ENCODE measurements at places on chromosomes 7 and 10.
A peak's percentile ranks its signal among the peaks of the same experiment; 100 is the strongest.

DNA sequence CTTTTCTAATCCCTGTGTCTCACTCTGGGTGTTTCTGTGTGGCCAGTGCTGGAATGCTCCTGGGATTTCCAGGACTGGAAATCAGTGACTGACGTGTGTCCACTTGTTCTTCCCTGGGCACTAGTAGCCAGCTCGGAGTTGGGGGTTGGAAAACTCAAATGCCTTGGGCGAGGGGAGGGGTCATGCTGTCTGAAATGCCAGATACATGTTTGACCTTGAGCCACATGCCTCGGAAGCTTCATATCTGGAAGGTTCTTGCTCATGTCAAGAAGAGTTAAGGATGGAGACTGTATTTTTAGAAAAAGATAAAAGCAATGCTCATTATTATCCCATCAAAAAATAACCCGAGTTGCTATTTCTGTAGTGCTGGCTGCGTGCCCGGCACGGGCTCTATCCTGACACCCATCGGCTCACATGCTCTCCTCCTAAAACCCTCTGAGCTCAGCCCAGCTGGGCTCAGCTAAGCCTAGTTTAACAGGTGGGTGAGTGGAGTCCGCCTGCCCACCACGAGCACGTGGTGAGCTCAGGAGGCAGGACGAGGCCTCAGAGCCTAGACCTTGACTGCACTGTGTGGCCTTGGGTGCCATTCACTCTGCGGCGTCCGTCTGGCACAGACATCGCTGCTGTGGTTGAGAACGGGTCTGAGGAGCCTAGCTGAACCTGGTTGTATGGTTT lies 6.4 kb downstream of the DPYSL4 start:
- DNase-seq: no peak

DNA sequence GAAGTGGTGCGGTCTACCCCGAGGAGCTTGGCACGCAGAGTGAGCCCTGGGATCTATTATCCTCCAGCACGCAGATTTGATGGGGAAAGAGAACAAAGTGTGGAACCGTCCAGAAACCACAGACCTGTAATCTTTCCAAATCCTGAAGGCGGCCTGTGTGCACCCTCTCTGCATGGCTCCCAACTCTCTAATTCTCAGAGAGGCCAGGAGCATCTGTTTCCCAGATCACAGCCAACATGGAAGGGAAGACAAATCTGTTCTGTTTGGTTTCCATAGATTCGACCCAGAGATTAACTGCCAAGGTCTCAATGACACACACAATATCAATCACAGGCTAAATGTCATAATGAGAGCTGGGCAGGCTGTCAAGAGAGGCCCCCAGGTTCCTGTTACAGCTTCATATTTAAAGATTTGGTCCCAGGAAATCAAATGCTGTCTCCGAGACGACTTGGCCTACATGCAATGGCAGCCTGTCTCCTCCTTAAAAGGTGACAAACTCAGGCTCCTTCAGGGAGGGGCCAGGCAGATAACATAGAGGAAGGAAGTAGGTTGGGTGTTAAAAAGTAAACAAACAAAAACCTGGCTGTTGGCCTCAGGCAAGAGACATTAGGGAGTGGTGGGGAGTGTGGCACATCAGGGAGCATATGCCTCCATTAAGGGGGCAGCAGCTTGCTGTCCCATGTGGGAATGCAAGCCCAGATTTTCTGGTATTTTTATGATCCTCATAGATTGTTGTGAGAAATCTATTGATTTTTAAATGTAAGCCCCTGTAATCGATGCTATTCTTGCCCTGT lies 48.8 kb upstream of the SAMD8 start:
- DNase-seq: peak; percentile 91

GRCh38 chr10:35453855-35454532 lies 117.7 kb downstream of the CCNY start:
- DNase-seq: peak; percentile 47

GRCh38 chr10:18099415-18099814 lies 40.8 kb upstream of the CACNB2 start:
- no peak for DNase-seq

DNA sequence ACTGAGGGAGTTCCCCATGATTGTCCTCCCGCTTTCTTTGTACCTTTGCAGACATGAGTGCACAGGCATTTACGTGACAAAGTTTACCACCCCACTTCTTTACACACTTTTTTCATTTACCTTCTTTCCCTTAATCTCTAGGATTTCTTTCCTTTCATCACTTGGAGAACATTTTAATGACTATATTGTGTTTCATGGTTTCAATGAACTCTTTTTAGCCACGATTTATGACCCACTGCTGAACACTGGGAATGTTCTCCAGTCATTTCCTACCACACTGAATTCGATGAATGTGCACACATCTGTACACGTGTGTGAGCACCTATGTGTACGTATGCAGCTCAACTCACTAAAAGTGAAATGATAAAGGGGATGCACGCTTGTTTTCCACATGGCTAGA lies 371.7 kb upstream of the IGFBP3 start:
- no peak for DNase-seq

DNA sequence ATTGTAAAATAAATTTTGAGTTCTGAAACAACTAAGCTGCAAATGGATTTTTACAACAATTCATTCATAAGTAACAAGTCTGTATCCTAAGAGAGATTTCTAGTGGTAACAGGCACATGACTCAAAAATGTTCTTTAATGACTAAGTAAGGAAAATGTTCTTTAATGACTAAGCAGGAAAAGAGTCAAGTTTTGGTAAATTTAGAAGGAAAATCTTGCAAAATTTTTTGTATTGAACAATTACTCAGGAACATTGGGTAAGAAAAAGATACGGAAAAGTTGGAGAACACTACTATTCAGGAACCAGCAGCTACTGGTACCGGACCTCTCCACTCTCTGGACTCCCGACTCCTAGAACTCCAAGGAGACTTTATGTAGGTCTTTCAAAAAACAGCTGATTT lies 33.5 kb downstream of the HYCC1 start:
- peak; percentile 64 for DNase-seq

DNA sequence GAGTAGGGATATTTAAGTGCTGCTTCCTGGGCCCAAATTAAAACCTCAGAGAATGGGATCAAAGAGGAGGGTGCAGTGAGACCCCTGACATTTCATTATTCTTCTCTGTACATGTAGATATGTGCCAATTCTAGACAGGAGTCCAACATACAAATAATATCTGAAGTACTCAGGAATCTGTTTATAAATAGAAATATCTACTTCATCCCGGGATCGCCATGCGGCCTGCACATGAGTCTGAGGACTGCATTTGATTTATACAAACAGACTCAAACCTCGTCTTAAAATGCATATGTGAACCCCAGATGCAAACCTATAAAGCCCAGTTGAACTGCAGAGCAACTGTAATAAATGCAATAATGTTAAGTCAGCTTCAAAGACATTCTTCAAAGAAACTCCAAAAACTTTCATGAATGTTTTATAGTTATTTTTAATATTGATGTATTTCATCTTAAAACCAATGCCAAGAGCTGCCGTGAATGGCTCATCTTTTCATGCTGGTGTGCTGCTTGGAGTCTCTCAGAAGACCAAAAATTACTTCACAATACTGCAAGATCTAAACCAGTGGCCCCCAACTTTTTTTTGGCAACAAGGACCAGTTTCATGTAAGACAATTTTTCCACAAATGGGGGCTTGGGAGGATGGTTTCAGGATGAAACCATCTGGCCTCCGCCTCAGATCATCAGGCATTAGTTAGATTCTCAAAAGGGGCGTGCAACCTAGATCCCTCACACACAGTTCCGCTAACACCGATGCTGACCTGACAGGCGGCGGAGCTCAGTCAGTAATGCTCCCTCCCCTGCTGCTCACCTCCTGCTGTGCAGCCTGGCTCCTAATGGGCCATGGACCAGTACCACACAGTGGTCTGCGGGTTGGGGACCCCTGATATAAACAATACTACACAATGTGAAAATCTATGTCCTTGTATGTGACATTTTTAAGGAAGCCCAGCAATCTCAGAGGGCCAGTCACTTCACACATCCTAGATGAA lies 166.9 kb downstream of the PARD3 start:
- DNase-seq: no peak

GRCh38 chr10:125857185-125857760 lies 23.8 kb downstream of the DHX32 start:
- no peak for DNase-seq

- no peak for DNase-seq
Observed at GRCh38 chr7:76056241-76056640, 8.3 kb downstream of the MDH2 start.

DNA sequence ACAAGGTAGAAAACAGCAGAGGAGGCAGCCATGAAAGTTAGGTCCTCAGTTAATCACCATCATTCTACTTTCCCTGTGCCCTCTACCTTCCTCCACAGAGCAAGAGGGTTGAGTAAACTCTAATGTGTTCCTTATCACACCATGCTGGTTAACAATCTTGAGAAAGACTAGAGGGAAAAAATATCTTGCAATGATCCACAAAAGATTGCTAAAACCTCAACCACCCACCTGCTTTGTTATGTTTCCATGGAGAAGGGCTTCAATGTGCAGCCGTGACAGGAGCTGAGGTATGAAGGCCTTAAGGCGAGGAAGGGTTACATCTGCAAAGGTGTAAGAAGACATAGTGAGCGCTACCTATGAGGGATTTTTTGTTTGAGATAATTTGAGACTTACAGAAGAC lies 103.9 kb downstream of the IDE start:
- no peak for DNase-seq

DNA sequence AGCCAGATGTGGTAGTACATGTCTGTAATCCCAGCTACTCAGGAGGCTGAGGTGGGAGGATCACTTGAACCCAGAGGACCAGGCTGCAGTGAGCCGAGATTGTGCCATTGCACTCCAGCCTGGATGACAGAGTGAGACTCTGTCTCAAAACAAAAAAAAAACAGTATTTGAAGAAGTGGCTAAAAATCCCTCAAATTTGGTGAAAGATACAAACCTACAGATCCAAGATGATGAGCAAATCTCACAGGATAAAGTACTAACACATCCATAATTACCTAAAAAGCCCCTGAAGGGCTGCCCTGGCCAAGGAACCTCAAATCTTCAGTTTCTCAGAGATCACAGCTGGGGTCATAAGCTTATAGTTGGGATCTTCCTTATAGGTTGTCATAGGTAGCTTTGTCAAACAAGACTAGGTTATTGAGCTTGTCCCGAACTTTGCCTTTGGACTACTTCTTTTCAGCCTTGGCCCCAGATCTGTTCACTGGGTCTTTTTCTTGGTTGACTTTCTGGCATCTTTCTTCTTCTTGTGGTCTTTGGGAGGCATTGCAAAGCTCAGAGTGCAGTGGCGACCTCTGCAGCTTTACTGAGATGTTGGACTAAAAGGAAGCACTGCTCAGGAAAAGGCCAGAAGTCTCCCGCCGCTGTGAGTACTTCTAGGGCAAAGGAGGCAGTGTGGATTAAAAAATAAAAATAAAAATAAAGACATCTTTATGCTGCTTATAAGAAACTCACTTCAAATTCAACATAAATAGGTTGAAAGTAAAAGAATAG lies 28.6 kb upstream of the SAR1A start:
- DNase-seq: no peak

GRCh38 chr10:61842755-61843497 lies 58.6 kb upstream of the ARID5B start:
- peak; percentile 63 for DNase-seq

DNA sequence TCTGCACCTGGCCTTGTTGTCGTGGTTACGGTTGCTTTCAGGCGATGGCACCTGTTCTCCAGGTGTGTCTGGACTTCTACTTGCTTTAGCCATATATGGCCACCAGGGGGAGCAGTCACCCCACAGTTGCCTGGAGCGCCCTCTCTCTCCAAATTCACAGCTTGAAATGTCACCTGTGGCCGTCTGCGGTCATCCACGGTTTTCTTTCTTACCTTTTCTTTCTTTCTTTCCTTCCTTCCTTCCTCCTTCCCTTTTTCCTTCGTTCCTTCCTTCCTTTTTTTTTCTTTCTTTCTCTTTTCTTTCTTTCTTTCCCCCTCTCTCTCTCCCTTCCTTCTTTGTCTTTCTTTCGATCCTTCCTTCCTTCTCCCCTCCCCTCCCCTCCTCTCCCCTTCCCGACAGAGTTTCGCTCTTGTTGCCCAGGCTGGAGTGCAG lies 150.5 kb upstream of the VKORC1L1 start:
- peak; percentile 27 for DNase-seq

- no peak for DNase-seq
Observed at GRCh38 chr10:88207121-88207546, 343.7 kb downstream of the PTEN start.

DNA sequence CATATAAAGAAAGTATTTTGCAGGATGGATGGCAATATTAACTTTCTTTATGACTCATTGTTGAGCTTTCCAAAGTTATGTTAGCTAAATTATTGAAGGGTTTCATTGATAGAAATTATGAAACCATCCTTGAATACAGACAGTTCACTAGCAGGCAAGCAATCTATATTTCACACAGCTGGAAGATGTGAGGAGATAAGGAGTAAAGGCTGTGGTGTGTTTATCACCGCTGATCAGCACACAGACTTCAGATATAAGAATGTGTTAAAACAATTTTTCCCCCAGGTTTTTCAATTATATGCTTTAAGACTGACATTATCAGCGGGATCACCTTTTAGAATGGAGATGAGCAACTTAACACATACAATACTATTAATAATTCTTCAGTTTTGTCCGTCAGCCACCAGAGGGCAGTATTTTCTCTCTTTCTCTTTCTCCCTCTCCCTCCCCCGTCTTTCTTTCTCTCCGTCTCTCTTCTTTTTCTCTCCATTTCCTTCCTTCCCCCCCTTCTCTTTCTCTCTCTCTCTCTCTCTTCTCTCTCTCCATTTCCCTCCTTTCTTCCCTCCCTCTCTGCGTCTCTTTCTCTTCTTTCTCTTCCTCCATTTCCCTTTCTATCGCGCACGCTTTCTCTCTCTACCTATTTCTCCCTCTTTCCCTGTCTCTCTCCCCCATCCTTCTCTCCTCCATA lies 62.9 kb upstream of the FAM171A1 start:
- DNase-seq: peak; percentile 49

GRCh38 chr7:116148626-116149025 lies 61.7 kb upstream of the TES start:
- DNase-seq: no peak

DNA sequence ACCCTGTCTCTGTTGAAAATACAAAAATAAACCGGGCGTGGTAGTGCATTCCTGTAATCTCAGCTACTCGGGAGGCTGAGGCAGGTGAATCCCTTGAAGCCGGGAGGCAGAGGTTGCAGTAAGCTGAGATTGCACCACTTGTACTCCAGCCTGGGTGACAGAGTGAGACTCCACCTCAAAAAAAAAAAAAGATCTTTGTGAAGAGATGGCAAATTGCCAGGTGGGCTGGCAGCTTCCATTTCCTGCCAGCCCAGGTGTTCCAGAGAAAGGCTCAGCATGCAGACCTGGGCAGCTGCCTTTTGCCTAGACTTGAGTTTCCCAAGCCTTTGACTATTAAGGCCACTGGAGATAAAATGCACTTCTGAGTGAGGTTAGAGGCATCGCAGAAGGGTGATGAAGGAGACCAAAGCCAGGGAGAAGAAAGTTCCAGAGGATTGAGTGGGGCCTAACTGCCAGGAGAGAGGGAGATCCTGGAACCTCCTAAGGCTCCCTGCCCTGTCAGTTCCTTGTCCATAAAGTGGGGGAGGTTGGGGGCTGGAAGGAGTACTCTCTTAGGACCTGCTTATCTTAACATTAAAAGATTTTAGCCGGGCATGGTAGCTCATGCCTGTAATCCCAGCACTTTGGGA lies 10.0 kb upstream of the DDIT4 start:
- no peak for DNase-seq

Data from AG08395 (cell line).